ENCODE measurements at places on chromosomes 16 and 17. TPM values are rescaled to one million over a fixed set of nuclear protein-coding genes. Genes with fewer than 3 reads are reported as not detected.
A peak's percentile ranks its signal among the peaks of the same experiment; 100 is the strongest.

- no peak for DNase-seq
- H3K4me3 ChIP-seq = no peak overlapping the region
- no peaks in the 10 kb centered on the region for H3K27me3 ChIP-seq
- H3K36me3 ChIP-seq = no peaks in the 10 kb centered on the region
- H3K27ac ChIP-seq = no peak overlapping the region
Measured at GRCh38 chr16:24497440-24497839, 41.9 kb upstream of the RBBP6 start.

The KRTAP9-4 gene
- not detected for total RNA-seq

DNA sequence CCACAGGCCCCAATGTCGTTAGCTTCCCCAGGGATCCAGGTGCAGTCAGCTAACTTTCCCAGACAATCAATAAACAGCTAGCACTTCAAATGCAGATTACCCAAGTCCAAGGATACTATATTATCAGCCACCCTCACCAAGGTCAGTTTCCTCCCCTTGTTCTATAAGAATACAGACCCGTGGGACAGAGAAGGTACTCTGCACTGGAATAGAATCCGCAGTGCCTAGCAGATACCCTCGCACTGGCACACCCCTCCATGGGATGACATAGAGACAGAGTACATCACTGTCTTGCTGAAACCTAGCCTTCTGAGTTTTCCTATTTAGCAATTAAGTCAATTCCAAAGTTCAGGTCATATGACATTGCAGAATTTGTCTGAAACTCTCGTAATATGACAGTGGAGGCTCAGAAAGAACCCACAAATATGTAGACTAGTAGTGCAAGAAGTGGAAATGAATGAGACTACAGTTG is 40.0 kb upstream of the ABCA10 start:
- no peak for DNase-seq
- H3K27ac ChIP-seq = no peak overlapping the region

DNA sequence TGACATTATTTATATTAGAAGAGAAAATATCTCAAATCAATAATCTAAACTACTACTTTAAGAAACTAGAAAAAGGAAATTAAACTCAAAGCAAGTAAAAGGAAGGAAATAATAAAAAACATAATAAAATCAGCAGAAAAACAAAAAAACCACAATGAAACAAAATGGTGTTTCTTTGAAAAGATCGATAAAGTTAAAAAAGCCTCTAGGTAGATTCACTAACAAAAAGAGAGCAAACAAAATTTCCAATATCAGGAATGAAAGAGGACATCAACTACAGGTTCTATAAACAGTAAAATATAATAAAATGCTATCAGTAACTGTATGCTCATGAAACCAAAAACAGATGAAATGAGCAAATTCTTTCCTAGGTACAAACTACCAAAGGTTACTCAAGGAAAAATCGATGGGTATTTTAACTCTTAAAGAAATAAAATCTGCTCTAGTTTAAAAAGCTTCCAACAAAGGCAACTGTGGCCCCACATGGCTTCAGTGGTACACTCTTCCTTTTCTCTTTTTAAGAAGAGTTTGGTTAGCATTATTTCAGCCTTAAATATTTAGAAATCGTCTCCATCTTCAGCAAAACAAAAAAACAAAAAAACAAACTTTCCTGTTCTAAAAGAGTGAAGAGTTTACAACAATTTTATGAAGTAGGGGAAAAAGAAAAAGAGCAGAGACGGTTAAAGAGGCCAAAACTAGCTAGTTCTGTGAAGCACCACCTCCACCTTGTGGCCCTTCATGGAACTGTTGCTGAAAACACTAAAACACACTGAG is 102.2 kb downstream of the TRIM37 start:
- H3K4me3 ChIP-seq = no peak overlapping the region
- peak; percentile 71 for DNase-seq
- H3K36me3 ChIP-seq = peaks cover 4% of the 10 kb centered on the region
- H3K4me1 ChIP-seq = peaks cover 20% of the 10 kb centered on the region

DNA sequence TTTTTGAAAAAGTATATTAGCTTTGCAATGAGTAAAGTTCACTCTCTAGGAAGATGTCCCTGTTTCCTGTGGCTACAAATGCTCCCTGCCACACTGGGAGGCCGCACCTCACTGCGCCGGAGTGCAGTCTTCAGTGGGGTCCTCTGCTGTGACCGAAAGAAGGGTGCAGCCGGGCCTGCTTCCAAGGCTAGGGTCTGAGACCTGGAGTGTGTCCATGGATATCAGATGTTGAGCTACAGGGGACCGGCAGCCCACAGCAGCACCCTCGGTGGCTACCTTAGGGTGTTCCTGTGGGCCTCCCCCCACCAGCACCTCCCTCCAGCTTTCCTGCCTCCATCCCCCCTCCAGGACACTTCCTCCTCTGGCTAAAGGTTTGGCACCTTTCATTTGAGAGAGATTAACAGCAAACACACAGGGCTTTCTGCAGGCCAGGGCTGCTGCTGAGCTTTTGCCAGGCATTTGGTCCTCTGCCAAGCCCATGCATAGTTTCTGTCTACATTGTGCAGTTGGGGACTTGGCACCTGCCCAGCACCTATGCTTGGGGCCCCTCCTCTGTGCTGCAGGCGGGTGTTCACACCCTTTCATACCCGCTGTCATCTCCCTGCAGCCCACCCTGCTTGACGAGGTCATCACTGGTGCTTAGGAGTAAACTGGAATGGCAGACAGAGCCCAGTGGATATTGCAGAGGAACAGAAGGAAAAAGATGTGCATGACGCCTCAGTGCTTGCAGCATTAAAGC is 33.8 kb upstream of the CRISPLD2 start:
- peak; percentile 45 for DNase-seq
- H3K36me3 ChIP-seq = no peaks in the 10 kb centered on the region
- H3K4me3 ChIP-seq = no peak overlapping the region

DNA sequence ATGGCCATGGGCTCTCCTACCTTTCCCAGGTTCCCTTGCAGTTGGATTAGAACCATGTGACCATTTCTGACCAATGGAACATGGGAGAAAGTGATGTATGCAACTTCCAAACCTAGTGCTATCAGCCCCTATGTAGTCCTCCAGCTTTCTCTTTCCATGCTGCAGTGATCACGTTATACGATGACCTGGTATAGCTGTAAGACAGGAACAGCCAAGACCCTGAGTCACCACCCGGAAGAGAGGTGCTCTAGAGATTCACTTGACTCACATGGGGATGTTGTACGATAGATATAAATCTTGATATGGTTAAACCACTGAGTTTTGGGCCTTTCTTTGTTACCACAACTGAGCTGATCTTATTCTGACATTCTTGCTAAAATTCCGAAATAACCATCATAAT is 65.1 kb downstream of the NOG start:
- DNase-seq = no peak
- H3K4me3 ChIP-seq = no peak overlapping the region
- H3K27ac ChIP-seq = no peak overlapping the region
- H3K36me3 ChIP-seq = no peaks in the 10 kb centered on the region
- no peaks in the 10 kb centered on the region for H3K27me3 ChIP-seq
- no peaks in the 10 kb centered on the region for H3K4me1 ChIP-seq

- no peaks in the 10 kb centered on the region for H3K36me3 ChIP-seq
- H3K27me3 ChIP-seq = no peaks in the 10 kb centered on the region
Measured at GRCh38 chr17:77353684-77354419, 213.1 kb downstream of the SEC14L1 start.

- no peak overlapping the region for H3K4me3 ChIP-seq
- H3K27ac ChIP-seq = no peak overlapping the region
- no peaks in the 10 kb centered on the region for H3K27me3 ChIP-seq
- no peaks in the 10 kb centered on the region for H3K36me3 ChIP-seq
- no peak for DNase-seq
Measured at GRCh38 chr16:14522671-14523070, 107.4 kb downstream of the PARN start.

The TPSAB1 gene
- total RNA-seq = 23.6 TPM
